ENCODE measurements at places on chromosomes 1 and 21. TPM values are rescaled to one million over a fixed set of nuclear protein-coding genes. Genes with fewer than 3 reads are reported as not detected.

DNA sequence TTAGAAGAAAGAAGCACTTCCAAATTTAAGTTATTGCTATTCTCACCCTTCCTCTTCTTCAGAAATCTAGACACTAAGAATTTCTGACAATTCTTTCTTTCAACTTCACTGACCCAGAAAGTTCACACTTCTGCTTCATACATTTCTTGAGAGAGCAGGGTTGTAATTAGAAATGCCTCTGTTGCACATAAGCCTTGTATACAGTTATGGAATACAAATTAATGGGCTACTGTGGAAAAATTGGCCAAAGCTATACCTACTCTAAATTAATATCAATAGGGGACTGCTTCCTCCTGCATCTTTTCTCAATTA, 1.5 kb downstream of the TNFSF18 start:
- no peaks in the 10 kb centered on the region for H3K36me3 ChIP-seq
- no peak overlapping the region for H3K27ac ChIP-seq
- H3K27me3 ChIP-seq, result no peaks in the 10 kb centered on the region
- DNase-seq, result no peak

Gene SH2D1B
- not detected for total RNA-seq

DNA sequence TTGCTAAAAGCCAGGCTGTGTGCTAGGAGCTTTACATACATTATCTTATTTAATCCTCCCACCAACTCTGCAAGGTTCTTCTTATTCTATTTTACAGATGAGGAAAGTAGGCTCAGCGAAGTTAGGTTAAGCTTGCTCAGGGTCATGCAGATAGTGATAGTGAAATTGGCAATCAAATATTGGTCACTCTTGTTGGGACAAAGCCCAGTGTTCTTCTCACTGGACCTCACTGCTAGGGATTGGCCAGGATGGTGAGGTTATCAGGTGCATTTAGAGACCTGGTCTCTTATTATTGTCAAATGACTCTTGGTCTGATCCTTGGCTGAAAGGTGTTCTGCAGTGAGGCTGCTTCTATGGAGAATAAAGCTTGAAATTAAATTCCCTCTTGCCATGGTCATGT, 145.1 kb downstream of the CNIH3 start:
- H3K4me1 ChIP-seq, result no peaks in the 10 kb centered on the region
- DNase-seq, result no peak
- H3K4me3 ChIP-seq, result no peak overlapping the region
- H3K36me3 ChIP-seq, result peaks cover 3% of the 10 kb centered on the region

- H3K27ac ChIP-seq, result no peak overlapping the region
- H3K27me3 ChIP-seq, result no peaks in the 10 kb centered on the region
- H3K4me1 ChIP-seq, result peaks cover 31% of the 10 kb centered on the region
- H3K4me3 ChIP-seq, result no peak overlapping the region
These were observed 6.5 kb downstream of the EPS15 start for GRCh38 chr1:51512606-51513005.

Gene UBE2Q1
- total RNA-seq, result 77.2 TPM

Gene KCNE2
- 0.55 TPM for total RNA-seq

- H3K4me1 ChIP-seq, result peaks cover 47% of the 10 kb centered on the region
- DNase-seq, result no peak
- no peaks in the 10 kb centered on the region for H3K36me3 ChIP-seq
- H3K27ac ChIP-seq, result peak overlapping the region; percentile 78
- H3K4me3 ChIP-seq, result no peak overlapping the region
These were observed 321.0 kb downstream of the TM2D1 start for GRCh38 chr1:61403679-61404596.

GRCh38 chr1:155075535-155075934, 3.1 kb upstream of the EFNA3 start:
- peaks cover 27% of the 10 kb centered on the region for H3K4me1 ChIP-seq
- peak overlapping the region; percentile 88 for H3K27ac ChIP-seq
- DNase-seq, result no peak

DNA sequence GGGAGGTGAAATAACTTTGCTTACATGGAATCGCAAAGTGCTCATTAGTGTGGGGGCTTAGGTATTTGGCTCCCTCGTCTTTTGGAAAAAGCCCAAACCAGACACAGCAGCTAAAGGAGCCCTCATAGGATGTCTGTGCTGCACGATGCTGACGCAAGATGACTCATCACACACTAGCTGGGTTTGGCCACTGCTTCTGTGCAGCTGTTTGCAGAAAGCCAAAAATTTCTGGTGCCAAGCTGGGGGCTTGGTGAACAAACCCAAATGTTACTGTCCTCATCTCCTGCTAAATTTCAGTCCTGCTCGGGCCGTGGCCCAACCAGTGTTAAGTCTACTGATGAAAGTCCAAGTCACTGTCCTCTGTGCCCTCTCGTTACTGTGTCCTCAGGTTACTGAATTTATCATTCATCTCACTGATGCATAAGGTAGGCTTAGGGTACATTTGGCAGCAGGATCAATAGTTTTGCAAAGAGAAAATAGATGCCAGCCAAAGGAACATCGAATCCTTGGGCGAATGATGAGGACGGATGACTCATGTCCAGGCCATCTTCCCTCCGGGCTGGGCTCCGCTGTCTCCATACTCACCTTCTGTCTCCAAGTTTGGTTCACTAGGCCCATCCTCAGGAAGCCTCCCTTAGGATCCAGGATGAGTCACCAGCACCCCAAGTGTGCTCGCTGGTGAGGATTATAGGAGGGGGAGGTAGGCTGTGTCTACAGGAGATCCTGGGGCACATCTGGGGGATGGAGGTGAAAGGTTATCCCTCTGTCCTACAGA, 177.7 kb downstream of the ADSS2 start:
- no peak overlapping the region for H3K27ac ChIP-seq
- peaks cover 9% of the 10 kb centered on the region for H3K27me3 ChIP-seq
- no peak for DNase-seq
- H3K4me3 ChIP-seq, result no peak overlapping the region

DNA sequence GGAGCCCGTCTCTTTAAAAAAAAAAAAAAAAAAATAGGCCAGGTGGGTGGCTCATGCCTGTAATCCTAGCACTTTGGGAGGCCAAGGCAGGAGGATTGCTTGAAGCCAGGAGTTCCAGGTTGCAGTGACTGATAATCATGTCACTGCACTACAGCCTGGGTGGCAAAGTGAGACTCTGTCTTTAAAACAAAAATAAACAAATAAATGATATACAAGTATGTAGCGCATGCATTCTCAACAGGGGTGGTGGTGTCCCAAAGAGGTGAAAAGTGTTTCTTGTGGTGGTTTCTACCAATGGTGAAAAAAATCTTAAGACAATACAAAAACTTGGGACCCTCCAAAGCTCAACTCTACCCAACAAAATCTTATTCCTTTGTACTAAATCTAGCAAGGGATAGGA, 17.9 kb downstream of the CNN3 start:
- DNase-seq, result no peak
- H3K36me3 ChIP-seq, result peaks cover 32% of the 10 kb centered on the region
- peaks cover 43% of the 10 kb centered on the region for H3K4me1 ChIP-seq
- peak overlapping the region; percentile 81 for H3K27ac ChIP-seq
- H3K27me3 ChIP-seq, result no peaks in the 10 kb centered on the region

DNA sequence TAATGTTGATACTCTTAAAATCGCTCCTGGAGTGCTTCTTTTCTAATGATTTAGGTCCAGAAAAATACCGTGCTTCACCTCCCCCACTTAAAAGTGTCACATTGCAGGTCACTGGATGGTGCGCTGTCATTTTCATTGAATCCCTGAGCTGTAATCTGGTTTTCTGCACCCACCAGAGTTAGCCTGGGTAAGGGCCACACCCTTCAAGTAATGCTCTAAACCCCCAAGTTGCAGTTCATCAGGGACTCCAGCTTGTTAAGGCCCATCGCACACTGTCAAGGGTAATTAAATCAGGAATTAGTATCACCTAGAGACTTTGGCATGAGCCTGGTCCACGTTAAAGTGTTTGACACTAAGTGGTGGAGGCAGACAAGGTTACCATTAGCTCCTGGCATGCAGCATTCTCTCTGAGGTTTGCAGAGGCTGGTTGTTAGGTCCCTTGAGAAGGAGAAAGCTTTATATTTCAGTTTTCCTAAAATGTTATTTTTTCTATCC, 34.0 kb downstream of the ASTN1 start:
- DNase-seq, result no peak
- no peaks in the 10 kb centered on the region for H3K36me3 ChIP-seq
- no peak overlapping the region for H3K27ac ChIP-seq
- no peak overlapping the region for H3K4me3 ChIP-seq
- H3K27me3 ChIP-seq, result peaks cover 3% of the 10 kb centered on the region

- no peaks in the 10 kb centered on the region for H3K27me3 ChIP-seq
- H3K4me3 ChIP-seq, result peak overlapping the region; percentile 70
- peaks cover 39% of the 10 kb centered on the region for H3K4me1 ChIP-seq
- H3K36me3 ChIP-seq, result peaks cover 2% of the 10 kb centered on the region
- H3K27ac ChIP-seq, result peak overlapping the region; percentile 90
These were observed 1.7 kb upstream of the NADK start for GRCh38 chr1:1779691-1780597.

DNA sequence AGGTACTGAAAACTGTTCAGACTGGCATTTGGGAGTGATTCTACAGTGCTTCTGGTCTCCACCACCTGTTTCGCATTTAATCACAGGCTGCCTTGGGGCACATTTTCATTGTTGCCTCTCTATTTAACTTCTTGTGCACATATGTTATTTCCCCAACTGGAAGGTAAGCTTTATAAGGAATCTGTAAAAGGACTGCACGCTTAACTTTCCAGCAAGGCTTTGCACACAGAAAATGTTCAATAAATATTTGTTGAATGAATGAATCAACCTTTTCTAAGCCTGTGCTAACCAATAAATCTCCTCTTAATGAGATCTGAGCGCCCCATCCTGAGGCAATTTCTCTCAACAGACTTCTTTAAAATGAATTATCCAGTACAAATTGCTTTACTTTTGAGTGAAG, 84.3 kb upstream of the ARHGAP29 start:
- H3K36me3 ChIP-seq, result no peaks in the 10 kb centered on the region
- peaks cover 50% of the 10 kb centered on the region for H3K4me1 ChIP-seq
- no peak for DNase-seq
- H3K27me3 ChIP-seq, result no peaks in the 10 kb centered on the region

Gene DIRAS3
- 7.4 TPM for total RNA-seq

DNA sequence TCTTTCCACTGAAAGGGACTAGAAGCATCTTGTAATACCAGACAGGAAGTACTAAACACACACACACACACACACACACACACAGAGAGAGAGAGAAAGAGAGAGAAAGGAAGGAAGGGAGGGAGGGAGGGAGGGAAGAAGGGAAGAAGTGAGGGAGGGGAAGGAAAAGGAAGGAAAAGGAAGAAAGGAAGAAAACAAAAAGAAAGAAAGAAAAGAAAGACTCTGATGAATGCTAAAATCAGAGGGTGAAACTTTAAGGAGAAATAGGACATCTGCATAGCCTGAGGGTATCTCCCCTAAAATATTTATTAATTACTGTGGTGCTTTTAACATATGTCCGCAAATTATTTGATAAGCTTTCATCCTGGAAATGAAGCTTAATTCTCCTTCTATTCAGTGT, 10.6 kb downstream of the TRIT1 start:
- H3K4me3 ChIP-seq, result no peak overlapping the region
- H3K27me3 ChIP-seq, result no peaks in the 10 kb centered on the region
- DNase-seq, result no peak
- no peak overlapping the region for H3K27ac ChIP-seq

Gene PTPRC
- not detected for total RNA-seq

Gene S100A8
- total RNA-seq, result not detected

Gene AMY2A
- total RNA-seq, result not detected

DNA sequence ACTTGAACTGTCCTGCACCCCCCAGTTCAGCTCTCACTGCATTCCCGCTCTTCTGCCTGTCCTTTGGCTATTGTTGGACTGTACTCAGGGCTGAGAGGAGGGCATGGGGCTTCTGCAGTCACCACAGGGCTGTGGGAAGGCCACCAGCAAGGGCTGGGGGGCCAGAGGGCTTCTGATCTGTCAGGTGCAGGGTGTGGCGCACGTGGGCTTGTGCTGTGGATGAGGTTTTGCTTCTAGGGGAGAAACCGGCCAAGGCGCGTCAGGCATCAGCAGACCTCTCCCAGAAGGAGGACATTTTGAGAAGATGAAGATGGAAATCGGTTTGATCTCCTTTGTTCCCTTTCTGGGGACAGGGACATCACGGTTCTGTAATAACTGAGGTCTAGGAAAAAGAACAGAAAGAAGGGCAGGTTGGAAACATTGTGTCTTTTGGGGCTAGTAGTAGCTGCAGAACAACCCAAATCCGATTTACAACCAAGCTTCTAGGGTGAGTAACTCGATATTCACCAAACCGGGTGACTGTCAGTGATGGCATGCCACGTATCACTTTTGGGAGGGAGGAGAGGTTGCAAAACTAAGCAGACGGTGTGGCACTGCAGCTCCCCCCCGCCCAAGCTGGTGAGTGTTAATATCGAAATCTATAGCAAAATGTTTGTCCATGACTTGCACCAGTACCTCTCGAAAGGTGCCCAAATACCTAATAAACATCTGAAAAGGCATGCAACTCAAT, 40.9 kb downstream of the AGPAT3 start:
- H3K36me3 ChIP-seq, result peaks cover 4% of the 10 kb centered on the region
- H3K27me3 ChIP-seq, result no peaks in the 10 kb centered on the region
- no peak for DNase-seq
- peaks cover 4% of the 10 kb centered on the region for H3K4me1 ChIP-seq
- H3K27ac ChIP-seq, result no peak overlapping the region

Measured in progenitor cell of endocrine pancreas (in vitro differentiated cells).